ENCODE measurements at places on chromosomes 1 and 21.

DNA sequence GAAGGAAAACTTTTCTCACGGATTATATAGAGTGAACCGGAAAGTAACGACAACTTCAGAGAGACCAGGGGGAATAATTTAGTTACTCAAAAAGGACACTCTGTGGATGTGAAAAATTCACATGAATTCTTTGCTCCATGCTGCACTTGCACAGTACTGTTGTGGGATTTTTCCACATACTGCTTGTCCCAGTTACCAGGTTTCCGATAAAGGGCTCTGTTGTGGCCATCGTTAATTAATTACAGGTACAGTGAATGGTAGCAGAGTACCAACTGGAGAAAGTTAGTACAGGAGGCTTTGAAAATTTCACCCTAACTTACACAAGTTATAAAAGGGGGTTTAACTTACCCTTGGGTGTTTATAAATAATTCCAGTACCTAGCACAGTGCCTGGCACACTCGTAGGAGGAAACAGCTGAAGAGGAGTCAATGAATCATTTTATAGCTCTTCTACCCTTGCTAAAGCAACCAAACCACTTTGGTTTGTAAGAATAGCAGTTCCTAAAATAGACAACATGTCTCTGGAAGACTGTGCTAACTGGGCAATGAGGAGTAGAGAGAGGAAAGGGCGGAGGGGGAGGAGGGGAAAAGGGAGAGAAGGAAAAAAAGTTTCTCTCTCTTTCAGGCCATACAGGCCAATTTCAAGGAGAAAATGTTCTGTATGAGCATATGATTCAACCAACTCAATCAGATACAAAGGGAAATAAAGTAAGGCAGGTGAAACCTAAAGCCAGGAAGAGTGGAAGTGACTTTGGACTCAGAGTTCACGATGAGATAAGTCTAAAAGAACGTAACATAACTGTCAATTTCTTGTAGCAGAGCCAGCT lies 98.3 kb upstream of the MAGI3 start:
- no peak for DNase-seq

- no peak for DNase-seq
These were observed 201.7 kb upstream of the LMO4 start for GRCh38 chr1:87126886-87127505.

DNA sequence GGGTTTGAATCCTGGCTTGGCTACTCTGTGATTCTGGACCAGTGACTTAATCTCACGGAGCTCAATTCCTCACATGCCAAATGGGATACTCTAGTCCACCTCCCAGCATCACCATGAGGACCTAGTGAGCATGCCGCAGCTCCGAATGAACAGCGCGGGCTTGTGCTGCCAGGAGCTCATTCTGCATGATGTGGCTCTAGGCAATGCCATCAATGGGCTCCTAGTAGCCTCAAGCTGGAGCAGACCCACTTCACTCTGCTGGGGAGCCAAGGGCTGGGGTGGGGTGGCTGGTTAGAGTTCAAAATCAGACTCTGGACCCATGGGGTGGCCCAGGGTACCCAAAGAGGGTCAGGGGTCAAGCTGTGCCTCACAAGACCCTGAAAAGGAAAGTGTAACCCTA lies 41.5 kb downstream of the CDK18 start:
- no peak for DNase-seq

DNA sequence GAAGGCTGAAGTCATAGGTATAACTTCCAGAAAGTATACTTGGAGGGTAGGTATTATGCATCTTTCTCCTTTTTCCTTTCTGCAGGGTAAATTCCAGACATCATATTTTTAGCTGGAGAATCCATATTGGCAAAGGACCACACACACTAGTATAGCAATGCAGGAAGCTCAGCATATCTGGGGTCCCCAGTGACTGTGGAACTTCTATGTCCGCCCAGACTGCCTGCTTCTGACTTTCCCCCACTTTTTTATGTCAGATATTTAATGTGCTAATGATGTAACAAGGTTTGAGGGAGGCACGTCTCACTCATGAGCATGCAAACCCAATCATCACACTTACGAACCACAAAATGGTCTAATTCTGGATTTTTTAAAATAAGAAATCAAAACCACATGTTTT lies 90.4 kb downstream of the BACH1 start:
- DNase-seq = no peak

GRCh38 chr1:174358344-174358743 lies 89.4 kb upstream of the GPR52 start:
- no peak for DNase-seq

DNA sequence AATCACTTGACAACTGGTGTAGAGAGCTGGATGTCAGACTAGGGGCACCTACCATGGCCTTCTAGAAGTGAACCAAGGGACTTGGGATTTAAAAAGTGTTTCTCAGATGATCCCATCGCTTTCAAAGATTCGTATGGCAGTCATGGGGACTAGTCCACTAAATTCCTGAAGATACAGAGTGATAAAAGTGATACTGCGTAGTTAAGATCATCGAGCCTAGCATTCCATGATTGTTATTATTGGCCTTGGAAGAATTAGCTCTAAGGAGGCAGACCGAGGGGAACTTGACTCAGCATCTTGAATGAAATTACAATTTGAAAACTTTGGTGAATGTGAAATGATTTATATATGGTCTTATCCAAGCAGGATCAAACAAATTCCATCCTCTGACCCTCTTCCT lies 1.3 kb upstream of the CHIA start:
- no peak for DNase-seq

DNA sequence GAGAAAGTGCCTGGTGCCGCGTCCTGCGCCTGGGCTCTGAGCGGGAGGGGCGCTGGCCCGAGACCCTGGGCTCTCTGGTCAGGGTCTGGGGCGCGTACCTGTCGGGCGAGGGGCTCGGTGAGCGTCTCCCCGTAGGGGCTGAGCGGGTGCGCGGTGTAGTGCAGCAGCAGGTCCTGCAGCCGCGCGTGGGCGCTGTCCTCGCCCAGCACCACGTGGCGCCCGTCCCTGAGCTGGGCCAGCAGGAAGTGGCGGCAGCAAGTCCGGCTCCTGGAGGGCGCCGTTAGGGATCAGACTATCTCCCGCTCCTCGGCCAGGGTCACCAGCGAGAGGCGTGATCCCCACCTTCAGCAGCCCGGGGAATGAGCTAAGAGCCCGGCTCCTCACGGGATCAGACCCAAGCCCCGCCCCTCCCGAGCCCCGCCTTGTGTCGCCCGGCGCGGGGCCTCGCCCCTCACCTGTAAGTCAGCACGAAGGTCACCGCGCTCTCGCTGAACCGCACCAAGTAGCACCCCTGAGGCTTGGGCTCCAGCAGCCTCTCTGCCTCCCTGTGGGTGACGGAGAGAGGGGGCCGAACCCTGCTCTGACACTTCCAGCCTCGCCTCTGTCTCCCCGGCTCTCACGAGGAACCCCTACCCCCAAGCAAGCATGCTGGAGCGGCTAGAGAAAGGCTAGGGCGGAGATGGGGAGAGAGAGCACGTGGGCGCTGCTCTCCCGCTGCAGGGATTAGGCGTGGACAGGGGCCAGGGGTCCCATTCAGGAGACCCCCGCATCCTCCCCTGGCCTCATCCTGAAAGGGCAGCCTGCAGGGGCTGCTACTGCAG lies 2.7 kb downstream of the SH2D2A start:
- DNase-seq = peak; percentile 65

- no peak for DNase-seq
These were observed 204.6 kb downstream of the PTBP2 start for GRCh38 chr1:96926176-96926575.

GRCh38 chr1:182408435-182409075 lies 8.1 kb upstream of the TEDDM1 start:
- DNase-seq = no peak

- DNase-seq = no peak
These were observed 18.2 kb downstream of the RXRG start for GRCh38 chr1:165426745-165427144.

DNA sequence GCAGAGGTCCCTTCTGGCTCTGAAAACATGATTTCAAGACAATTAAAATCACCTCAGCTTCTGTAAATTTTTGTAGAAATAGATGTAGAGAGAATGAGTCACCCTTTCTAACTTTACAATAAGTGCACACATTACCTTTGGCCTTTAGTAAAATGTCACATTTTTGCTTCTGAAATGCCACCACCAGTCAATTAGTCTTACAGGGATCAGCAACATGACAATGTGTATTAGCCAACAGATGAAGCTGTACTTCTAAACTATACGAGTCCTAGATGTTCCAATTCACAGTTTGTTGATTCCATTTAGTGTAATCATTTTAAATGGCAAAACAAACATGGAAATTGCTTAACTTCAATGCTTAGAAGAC lies 23.1 kb downstream of the C21orf91 start:
- DNase-seq = no peak

DNA sequence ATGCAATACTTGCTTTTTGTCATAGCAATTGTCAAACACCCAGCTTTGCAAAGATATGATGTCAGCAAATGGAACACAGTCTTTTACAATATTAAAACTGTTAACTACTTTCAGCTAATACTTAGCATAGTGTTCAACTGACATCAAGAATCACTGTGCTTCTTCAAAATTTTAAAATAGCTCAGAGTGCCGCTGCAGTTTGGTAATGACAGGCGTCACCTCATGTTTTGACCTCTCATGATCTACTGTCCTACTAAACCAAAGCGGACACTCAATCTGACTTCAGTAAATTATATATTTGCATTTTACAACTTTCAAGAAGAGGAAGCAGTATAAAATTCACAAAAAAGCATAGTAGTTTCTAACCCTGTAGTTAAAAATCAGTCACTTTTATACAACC lies 2.0 kb downstream of the FMO1 start:
- DNase-seq = no peak

DNA sequence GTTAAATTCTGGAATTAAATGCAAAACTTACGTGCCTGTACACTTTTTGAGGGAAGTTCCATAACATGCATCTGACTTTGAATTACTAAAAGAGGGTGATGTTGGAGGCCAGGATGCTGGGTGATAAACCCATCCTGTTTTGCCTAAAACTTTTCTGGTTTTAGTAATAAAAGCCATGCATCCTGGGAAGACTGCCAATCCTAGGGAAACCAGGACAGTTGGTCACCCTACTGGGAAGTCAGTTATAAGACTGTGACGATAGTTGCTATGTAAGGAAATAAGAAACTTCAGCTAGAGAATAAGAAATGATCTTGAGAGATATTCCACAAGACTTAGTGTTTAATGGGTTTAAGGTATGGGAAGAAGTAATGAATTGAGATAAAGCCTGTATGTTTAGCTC lies 336.6 kb upstream of the LYPLAL1 start:
- DNase-seq = no peak

DNA sequence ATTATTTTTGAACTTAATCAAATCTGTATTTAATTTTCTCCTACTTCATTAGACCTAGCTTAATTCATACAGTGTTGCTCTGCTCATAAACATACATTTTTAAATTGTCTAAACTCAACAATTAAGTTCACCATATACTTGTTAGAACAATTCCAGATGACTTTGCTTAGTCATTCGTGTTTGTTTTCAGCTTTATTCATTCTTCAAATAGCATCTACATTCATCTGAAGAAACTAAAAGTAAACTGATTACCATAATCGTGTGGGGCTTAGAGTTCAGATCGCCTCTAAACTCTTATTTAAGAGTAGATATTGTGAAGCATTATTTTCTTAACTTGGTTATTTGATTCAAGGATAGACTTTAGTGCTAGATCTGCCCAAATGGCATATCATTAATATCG lies 34.4 kb downstream of the KLHL20 start:
- DNase-seq = no peak

GRCh38 chr1:45814776-45815175 lies 11.4 kb downstream of the MAST2 start:
- DNase-seq = no peak

- no peak for DNase-seq
These were observed 70.2 kb downstream of the ARHGEF16 start for GRCh38 chr1:3524556-3525203.

DNA sequence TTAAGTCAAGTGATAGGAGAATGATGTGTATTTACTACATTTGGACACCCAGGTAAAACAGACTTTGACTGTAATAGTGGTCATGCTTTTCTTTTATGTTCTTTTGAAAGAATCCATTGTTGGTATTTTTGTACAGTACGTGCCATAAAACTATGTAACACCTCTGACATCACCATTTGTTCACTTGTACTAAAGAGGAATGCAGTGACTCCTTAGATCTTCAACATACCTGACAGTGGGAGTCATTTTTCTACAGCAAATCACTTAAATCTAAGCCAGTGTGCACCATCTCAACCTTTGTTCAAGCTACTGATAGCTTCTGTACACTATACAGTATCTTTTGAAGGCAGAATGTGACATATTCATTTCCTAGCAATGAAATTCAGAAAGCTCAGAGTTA lies 6.3 kb upstream of the PLD5 start:
- DNase-seq = no peak

- no peak for DNase-seq
These were observed 348.6 kb upstream of the ZP4 start for GRCh38 chr1:238239343-238239742.

- no peak for DNase-seq
These were observed 70.2 kb downstream of the SWT1 start for GRCh38 chr1:185227161-185227560.

GRCh38 chr21:38165466-38166172 lies 91.2 kb upstream of the KCNJ15 start:
- no peak for DNase-seq

DNA sequence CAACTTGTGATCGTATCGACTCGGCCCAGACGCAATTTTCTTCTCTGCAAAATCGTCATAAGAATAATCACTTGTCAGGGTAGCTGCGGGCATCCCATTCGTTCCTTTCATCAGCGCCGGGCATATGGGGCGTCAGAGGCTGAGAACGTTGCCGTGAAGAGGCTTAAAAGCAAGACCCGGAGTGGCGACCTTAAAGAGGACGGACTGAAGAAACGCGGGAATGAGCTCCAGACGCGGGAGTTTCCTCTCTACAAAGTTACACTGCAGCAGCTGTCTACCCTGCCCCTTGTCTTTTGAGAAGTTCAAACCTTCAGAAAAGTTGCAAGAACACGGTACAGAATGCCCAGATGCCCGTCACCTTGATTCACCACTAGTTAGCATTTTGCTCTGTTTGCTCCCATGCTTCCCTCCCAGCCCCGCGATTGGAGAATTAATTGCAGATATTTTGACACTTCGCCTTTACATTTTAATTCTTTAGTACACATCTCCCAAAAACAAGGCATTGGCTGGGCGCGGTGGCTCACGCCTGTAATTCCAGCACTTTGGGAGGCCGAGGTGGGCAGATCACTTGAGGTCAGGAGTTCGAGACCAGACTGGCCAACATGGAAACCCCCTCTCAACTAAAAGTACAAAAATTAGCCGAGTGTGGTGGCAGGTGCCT lies 967 bp downstream of the CENPS start:
- no peak for DNase-seq

DNA sequence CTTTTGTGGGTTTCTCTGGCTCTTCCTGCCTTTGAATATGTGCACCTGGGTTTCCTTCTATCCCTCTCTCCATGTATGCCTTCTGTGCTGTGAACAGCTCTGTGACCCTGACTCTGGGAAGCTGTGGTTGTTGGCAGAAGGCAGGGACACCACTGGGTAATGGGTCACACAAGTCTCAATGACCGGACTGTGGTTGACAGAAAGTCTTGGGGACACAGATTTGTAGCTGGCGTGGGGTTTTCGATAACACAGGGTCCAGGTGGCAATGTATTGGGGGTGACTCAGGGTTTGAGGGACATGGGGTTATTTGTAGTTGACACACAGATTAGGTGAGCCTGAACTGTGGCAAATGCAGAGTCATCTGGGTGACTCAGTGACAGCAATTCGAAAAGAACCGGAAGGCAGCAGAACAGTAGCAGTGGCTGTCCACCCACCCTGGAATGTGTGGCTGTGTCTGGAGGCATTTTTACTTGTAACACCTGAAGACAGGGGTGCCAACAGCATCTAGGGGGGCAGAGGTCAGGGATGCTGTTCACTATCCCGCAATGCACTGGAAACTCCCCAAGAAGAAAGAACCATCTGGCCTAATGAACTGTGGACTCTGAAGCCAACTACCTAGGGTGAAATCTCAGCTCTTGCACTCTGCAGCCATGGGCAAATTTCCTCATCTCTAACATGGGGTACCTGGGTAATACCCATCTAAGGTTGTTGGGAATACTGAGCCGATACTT lies 13.0 kb upstream of the SLC6A9 start:
- no peak for DNase-seq
